ENCODE measurements at places on chromosomes 7 and 10.

DNA sequence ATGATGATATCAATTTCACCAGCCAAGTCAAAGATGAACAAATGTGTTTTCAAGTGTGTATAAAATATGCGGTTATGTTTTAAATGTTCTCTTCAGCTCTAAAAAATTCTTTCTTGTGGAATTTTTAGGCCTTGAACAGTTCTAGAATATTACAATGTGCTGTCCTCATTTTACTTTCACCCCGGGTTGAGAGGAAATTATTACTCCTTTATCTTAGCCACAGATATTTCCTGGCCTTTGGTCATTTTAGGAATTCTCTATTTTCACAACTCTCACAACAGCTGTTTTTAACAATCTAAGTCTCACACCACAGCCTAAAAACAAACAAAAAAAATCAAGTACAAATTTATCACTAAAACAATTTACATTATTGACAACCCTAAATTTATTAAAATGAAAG lies 112.2 kb upstream of the HGF start:
- DNase-seq = no peak

- DNase-seq = no peak
Measured at GRCh38 chr10:47288916-47289495, 11.0 kb upstream of the GDF10 start.

DNA sequence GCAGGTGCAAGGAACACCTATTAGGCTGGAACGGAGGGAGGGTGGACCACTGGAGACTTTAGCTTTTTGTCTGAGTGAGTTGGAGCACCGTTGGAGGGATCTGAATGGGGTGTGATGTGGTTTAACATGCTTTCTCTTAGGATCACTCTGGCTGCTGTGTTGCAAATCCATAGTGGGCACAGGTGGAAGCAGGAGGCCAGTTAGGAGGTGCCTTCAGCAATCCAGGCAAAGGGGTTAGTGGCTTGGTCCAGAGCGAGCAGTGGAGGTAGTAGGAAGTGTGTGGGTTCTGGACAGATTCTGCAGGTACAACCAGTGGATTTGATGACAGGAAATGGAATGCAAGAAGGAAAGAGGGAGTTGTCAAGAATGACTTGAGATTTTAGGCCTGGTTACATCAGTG lies 95.0 kb downstream of the MMRN2 start:
- no peak for DNase-seq

- DNase-seq = no peak
Measured at GRCh38 chr7:134098072-134098471, 29.1 kb upstream of the LRGUK start.

DNA sequence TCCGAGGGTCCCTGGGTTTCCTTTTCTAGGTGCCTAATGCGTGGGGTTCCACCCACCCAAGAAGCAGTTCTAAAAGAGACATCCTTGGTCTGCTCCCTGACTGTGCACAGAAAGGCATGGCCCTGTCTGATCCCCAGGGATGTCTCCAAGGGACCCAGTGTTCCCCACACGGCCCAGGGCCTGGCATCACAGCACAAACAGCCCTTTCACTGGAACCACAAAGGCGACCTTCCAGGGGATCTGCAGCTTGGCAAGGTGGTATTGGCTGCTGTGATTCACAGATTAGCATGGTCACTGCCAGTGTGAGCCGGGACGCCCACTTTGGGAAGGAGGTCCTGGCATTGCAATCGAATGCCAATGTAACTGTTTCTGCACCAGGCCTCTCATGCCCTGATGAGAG lies 6.4 kb downstream of the KCNMA1 start:
- DNase-seq = no peak

DNA sequence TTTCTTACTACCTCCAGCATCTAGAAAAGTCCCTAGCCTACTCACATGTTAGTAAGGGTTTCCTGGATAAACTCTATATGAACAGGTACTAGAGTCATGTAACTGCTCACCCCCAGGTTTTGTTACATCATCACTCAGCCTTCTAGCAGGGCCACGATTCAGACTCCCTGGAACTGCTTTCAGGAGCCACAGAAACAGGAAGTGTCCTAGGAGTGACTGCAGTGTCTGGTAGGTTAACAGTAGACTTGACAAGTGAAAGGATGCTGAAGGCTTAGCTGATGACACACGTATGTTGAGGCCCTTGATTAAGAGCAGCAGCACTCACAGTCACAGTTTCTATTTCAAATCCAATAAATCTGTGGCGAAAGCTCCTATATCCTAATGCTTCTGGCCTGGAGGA lies 101.2 kb downstream of the DNMBP start:
- DNase-seq = no peak

GRCh38 chr10:3095373-3096139 lies 28.2 kb downstream of the PFKP start:
- peak; percentile 48 for DNase-seq

- DNase-seq = no peak
Measured at GRCh38 chr7:148327379-148327778, 263.2 kb upstream of the C7orf33 start.

Measured in CD4-positive, alpha-beta T cell treated with Interferon gamma for 1 hour (primary cell).